Activated CD8-positive, alpha-beta memory T cell treated with anti-CD3 and anti-CD28 coated beads for 1 hour (primary cell): ENCODE measurements at places on chromosomes 12 and 14.

- DNase-seq: no peak
Observed at GRCh38 chr12:6092784-6093722, 31.4 kb downstream of the VWF start.

DNA sequence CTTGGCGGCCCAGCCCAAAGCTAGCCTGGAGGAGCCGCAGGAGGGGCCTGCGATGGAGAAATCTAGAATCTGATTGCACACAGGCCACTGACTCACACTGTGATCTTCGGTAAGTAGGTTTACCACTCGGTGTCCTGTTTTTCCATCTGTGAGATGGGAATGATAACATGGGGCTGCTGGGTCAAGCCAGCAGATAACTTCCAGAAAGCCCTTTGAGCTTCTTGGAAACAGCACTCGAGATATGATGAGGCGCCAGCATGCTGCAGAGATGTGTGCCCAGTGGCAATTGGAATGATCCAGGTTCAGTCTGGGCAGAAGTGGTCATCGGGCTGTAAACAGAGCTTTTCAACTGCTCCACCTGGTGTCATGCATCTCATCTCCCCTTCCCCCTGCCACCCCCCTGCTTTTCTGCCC lies 771.3 kb upstream of the TBX3 start:
- no peak for DNase-seq

GRCh38 chr12:123743002-123743401 lies 19.1 kb upstream of the DNAH10 start:
- DNase-seq: no peak

DNA sequence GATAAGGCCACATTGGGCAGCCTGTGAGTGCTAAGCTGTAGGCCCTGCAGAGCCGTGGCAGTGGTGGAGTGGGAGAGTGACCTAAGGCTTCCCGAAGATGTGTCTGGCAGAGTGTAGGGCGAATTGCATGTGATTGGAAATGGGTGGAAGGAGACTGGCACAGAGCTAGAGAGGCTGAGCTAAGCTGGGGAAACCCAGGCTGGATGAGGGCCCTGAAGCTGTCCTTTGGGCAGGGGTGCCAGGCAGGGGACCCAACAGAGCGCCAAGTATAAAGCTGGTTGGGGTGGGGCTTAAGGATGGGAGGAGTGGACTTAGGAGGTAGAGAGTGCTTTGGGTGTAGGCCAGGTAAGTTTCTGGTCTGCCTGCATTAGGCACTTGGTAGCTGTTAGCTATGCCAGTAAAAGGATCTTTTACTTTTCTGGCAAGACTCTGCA lies 47.9 kb downstream of the WDR20 start:
- DNase-seq: no peak

DNA sequence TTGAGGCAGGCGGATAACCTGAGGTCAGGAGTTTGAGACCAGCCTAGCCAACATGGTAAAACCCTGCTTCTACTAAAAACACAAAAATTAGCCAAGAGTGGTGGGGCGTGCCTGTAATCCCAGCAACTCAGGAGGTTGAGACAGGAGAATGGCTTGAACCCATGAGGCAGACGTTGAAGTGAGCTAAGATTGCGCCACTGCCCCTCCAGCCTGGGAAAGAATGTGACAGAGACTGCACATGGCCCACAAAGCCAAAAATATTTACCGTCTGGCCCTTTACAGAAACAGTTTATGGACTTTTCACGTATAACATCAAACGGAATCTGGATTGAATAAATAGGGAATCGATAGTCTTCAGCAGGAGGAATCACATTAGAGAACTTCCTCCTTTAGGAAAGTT lies 3.5 kb downstream of the RSRC2 start:
- no peak for DNase-seq

DNA sequence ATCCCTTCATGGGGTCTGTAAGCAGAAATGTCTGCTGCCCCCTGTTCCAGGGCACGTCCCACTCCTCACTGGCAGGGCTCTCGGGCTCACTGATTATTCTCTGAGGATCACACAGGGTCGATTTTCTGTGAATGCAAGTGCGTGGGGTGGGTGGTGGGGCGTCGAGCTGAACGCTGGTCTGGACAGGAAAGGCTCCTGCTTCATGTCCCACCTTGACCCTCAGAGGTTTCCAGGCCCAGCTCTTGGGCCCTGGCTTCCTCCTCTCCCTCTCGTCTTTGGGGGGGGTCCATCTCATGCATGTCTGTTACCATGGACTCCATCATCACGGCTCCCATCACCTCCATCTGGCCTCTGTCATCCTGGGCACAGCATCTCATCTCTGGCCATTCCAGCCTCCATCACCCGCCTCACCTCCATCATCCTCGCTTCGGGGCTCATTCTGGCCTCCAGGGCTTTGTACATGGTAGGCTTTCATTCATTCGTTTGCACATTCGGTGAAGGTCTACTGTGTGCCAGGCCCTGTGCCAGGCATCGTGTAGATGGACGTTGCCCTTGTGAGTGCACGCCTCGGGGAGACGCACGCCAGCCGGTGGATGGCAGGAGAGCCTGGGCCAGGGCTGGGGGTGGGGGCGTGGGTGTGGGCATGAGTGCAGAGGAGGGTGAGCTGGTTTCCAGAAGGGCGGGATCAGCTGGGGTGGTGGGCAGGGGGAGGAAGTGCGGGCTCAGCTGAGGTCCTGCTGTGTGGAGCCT lies 34.7 kb downstream of the RTL1 start:
- DNase-seq: no peak
